ENCODE measurements at places on chromosomes 7 and 10.

GRCh38 chr7:150621376-150621775 lies 10.8 kb downstream of the GIMAP6 start:
- no peak for DNase-seq

DNA sequence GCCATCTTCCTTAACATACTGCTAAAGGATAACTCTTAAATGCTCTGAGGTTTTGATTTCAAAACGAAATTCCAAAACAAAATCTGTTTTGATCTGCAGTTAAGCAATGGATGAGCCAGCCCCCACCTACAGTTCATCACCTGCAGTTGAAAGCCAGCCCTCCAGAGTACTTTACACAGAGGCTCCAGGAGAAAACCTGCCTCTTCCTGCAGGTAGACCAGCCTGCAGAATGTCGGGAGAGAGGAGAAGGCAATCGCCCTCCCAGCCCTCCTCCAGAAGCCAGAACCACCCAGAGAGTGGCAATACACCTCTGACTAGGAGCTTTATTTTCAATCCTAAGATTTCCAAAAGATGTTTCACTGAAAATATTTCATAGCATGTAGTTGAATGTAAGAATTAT lies 798.1 kb downstream of the GATA3 start:
- no peak for DNase-seq

DNA sequence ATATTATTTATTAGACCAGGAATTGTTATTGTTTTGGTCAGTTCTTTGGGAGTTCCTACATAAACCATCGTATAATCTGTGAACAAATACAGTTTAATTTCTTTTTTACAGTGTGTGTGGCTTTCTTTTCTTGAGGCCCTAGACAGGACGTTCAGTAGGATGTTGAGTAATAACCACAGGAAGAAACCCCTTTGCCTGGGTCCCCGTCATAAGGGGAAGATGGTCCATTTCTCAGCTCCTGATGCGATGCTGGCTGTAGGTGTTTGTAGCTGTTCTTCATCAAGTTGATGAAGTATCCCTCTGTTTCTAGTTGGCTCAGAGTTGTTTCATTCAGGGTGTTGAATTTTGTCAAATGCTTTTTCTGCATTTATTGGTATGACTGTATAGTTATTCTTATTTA lies 219.7 kb upstream of the ADARB2 start:
- no peak for DNase-seq

GRCh38 chr7:137798073-137798763 lies 48.6 kb downstream of the DGKI start:
- DNase-seq = no peak

GRCh38 chr7:48411619-48412018 lies 240.4 kb downstream of the ABCA13 start:
- DNase-seq = no peak

DNA sequence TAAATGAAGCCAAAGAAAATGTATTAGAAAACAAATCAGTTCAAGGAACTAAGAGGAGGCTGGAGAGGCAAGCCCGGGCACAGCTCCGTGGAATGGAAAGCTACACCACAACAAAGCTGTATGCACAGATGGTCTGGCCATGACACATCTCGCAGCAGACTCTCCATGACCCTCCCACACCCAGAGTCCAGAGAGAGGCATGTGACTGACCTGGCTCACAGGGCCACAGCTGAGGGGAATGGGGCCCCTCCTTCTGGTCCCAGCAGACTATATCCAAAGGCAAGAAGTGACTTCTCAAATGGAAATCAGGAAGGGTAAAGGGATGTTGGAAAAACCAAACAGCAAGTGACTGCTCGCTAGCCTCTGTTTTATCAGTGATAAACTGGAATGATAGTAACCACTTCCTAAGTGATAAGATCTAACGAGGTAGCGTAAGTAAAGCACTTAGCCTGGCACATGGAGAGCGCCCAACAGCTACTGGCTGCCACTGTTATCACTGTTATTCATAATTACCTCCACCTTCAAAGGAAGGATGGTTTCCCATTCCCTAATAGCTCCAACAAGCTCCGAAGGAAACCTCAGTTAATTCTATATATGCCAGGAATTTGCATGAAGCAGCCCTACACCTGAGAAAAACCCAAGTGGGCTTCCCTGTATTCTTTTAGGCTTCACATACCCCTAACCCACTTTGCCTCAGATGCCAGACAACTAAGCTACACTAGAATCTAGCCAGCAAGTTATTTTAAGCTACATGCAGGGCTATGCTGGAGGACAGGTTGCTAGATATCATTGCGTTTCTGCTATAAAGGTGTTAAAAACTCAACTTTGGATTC lies 8.4 kb downstream of the OSBPL3 start:
- peak; percentile 94 for DNase-seq

DNA sequence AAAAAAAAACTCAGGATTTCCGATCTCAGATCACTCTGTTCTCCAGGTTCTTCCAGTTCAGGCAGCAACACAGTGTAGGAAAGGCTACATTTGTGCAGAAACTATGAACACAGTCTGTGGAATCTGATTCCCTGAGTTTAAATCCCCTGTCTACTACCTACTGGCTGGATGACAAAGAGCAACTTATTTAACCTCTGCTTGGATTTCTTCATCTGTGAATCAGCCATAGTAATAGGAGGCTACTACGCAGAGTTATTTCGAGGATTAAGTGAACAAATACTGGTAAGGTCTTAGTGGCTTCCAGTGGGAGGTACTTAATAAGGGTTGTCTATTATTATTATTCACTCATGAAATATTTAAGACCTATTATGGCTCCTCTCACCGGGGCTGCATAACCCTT lies 44.3 kb upstream of the PDCD4 start:
- DNase-seq = peak; percentile 14

- DNase-seq = peak; percentile 65
These were observed 6.8 kb downstream of the ARL5B start for GRCh38 chr10:18665815-18666558.

All from ELR (cell line).